ENCODE measurements at places on chromosomes 7 and 10.

- peak; percentile 32 for DNase-seq
These were observed 515 bp downstream of the BEND7 start for GRCh38 chr10:13528123-13528874.

DNA sequence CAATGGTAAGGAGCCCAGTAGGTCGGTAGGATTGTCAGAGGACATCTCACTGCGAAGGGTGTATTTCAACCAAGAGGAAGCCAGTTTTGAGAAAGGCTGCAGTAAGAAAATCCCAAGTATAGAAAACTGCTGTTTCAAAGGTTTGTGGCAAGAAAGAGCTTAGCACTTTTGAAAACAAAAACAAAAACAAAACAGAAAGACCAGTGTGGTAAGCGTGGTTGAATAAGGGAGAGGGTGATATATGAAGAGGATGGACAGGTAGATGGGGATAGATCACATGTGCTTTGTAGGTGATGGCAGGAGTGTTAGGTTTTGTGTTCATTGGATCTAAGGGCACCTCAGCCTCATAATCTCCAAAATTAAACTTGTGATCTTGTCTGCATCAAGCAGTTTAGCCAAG lies 141.6 kb upstream of the WNT16 start:
- no peak for DNase-seq

DNA sequence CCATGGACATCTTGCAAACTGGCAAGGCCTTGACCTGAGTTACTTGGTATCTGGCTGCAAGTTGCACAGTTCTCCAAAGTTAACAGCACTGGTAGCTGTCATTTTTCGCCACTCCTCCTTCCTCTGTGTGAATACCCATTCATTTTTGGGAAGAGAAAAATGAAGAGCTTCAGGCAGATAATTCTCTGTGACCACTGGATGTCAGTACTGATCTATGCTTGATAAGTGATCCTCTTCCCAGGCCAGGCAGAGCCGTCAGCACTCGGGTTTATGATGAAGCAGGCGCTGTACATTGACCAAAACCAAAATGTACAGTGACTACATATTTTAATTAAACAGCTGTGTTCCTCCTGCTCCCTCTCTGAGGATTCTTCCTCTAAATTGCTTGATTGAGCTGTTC lies 55.9 kb upstream of the PDZD8 start:
- DNase-seq, result peak; percentile 25

DNA sequence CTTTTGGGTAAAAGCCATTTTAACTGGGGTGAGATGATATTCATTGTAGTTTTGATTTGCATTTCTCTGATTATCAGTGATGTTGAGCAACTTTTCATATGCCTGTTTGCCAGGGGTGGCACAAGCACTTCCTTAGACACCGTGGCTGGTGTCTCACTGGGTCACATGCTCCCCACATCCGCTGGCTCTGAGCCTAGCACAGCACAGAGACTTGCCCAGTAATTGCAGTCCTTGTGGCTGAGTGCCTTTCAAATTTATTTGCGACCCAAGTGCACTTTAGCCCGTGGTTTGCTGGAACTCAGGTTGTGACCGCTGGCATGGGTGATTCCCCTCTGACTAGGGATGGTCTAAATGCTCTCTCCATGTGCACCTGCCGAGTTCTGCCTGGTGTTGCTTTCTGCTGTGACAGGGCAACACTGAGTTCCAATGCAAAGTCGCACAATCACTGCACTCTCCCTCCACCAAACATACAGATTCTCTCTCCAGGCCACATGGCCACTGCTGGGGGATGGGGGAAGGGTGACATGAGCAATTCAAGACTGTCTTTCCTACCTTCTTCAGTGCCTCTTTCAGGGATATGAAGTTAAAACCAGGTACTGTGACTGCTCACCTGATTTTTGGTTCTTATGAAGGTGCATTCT lies 66.5 kb downstream of the ZNF277 start:
- DNase-seq, result no peak

DNA sequence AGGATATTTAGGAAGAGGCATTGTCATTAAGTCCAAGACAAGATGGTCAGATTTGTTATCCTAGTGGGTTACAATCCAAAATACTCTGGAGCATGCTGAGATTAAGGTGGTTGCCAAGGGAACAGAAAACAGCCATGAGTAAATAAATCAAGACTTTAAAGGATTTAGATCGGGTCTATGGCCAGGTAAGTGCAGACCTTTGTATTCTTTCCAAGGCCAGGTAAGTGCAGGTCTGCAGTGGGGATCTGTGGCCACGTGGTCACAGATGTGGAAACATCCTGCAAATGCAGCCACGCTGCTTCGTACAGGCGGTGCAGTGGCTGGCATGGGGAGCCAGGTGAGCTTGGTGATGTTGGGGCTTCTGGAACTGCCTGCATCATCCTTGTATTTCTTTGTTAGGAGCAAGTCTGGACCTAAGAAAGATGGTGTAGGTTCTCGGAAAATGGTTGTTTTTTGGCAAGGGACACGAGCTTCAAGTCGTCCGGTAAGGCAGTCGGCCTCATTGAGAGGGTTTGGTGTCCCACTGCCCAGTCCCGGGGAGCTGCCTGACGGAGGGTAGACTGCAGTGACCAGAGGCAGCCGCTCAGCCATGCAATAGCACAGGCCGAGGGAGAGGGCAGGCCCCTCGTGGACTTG lies 21.8 kb downstream of the ZNF775 start:
- no peak for DNase-seq

- no peak for DNase-seq
These were observed 19.8 kb downstream of the DNAJB12 start for GRCh38 chr10:72334825-72335393.

DNA sequence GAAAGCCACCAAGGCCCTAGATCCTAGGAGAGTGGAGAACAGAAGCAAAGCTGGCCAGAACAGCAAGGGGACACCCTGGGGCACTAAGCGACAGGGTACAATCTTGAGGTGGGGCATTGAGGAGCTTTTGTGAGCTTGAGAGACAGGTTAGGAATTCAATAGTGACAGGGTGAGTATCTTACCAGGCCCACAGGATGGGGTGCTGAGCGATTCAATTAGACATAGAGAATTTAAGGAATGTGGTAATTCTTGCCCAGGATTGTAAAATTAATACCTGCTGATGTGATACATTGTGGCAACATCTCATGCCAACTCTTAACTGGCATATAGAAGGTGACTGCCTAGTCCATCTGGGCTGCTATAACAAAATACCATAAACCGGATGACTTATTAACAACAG lies 14.0 kb downstream of the RBP3 start:
- no peak for DNase-seq

- DNase-seq, result no peak
These were observed 162.4 kb downstream of the AGMO start for GRCh38 chr7:15399441-15399840.

- no peak for DNase-seq
These were observed 17.5 kb upstream of the TSPAN14 start for GRCh38 chr10:80436446-80437098.

DNA sequence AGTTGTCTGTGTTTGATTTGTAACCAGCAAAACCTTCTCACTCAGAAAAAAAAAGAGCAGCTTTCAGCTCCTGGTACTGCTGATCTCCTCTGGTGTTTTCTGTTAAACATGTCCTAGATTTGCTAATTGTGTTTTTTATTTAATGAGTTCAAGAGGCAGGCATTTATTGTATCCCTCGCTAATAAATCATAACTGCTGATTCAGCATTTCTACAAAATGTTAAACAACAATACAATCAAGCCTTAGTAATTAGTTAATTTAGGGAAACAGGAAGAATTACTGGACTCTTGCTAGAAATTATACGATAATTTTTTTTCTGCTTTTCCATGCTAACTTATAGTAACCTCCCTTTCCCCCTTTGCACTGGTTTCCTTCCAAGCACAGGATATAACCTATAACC lies 66.8 kb upstream of the NRP1 start:
- no peak for DNase-seq

DNA sequence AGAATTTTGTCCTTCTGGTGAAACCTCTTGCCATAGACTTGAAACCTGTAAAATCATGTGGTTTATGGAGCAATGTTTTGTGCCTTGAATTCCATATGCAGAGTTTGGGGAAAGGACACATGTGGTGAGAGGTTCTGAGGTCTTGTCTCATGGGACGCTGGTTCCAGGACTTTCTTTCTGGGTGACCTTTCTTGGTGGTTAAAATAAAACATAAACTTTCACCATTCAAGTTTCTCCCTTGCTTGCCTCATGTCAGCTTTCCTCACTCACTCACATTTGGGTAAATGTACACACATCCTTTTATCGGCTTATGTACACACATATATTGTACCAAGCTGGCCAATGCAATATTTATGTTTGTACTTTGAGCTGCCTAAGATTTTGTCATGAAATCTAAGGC lies 144.9 kb upstream of the CELF2 start:
- DNase-seq, result no peak

- DNase-seq, result no peak
These were observed 1036.8 kb upstream of the POT1 start for GRCh38 chr7:125966278-125967048.

GRCh38 chr10:103417601-103418000 lies 21.2 kb downstream of the PDCD11 start:
- no peak for DNase-seq

DNA sequence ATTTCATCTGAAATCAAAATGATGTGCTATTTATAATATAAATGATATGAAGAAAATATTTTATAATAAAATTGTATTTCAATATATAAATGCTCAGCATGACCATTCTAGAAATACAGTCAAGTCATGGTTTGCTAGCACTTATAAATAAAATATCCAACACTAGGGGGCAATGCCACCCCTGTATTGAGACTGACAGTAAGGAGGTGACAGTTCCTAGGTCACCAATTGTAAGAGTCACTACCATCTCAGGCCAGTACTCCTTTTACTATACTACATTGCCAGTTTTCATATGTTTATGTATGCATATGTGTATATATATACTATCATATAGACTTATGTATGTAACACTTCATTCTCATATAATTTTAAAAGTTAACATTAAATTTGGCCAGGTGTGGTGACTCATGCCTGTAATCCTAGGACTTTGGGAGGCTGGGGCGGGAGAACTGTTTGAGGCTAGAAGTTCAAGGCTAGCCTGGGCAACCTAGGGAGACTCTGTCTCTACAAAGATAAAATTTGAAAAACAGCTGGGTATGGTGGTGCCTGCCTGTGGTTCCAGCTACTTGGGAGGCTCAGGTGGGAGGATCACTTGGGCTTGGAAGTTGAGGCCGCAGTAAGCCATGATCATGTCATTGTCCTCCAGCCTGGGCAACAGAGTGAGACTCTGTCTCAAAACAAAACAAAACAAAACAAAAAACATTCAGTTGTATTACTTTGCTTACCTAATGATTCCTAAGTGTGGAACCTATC lies 2.4 kb upstream of the CNOT4 start:
- peak; percentile 93 for DNase-seq

GRCh38 chr10:92692697-92693533 lies 3.2 kb downstream of the HHEX start:
- DNase-seq, result no peak

- DNase-seq, result no peak
These were observed 3.8 kb upstream of the ADAMTS14 start for GRCh38 chr10:70668454-70668970.

DNA sequence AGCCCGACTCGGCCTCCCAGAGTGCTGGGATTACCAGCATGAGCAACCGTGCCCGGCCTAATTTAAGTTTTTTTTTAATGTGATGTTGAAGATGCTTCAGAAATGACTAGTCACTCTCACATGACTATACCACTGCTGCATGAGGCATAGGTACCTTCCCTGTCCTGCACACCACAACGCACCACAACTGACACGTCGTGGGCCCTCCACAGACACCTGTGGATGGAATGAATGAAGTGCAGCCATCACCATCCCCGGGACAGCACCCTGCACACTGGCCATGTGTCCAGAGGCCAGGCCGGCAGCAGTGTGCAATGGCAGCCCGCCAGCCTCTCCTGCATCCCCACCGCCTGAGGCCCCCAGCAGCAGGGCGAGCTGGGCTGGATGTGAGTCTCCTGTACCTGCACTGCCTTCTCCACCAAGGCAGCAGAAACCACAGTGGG lies 55.1 kb downstream of the VOPP1 start:
- no peak for DNase-seq

GRCh38 chr7:100632951-100633717 lies 8.2 kb downstream of the TFR2 start:
- DNase-seq, result peak; percentile 68

DNA sequence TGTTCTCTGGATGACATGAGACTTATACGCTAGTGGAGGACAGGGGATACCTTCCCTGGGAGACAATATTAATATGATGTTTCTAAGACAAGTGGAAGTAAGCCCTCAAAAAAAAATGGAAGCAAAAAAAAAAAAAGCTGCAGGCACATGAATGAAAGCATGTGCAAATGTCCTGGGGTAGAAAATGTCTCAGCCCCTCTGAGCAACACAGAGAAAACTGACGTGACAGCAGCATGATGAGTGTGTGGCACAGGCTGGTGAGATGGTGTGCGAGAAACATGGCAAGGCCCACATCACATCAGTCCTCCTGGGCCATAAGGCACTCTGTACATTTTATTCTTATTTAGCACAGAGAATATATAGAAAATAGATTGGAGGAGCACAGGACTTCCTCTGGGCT lies 254.7 kb upstream of the PFKP start:
- DNase-seq, result no peak

- no peak for DNase-seq
These were observed 35.3 kb upstream of the CDCA7L start for GRCh38 chr7:21980926-21981500.

GRCh38 chr10:17416442-17417211 lies 37.8 kb downstream of the ST8SIA6 start:
- no peak for DNase-seq

- DNase-seq, result no peak
These were observed 60.0 kb downstream of the POLR1F start for GRCh38 chr7:19648791-19649190.

DNA sequence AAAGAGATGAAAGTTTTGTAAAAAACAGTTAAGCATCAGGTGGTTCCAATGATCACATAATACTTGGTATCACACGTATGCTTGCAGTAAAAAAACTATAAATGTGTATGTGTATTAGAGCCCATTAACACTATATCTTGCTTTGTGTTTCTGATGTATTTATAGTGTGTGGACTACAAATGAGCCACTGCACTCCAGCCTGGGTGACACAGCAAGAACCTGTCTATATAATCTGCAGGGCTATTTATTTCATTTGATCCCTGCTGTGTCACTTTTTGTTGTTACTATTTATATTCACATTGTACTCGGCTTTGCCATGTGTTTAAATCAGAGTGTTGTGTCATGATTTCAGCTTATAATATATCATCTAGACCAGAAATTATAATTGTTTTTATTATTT lies 487.8 kb upstream of the TEX47 start:
- DNase-seq, result no peak

DNA sequence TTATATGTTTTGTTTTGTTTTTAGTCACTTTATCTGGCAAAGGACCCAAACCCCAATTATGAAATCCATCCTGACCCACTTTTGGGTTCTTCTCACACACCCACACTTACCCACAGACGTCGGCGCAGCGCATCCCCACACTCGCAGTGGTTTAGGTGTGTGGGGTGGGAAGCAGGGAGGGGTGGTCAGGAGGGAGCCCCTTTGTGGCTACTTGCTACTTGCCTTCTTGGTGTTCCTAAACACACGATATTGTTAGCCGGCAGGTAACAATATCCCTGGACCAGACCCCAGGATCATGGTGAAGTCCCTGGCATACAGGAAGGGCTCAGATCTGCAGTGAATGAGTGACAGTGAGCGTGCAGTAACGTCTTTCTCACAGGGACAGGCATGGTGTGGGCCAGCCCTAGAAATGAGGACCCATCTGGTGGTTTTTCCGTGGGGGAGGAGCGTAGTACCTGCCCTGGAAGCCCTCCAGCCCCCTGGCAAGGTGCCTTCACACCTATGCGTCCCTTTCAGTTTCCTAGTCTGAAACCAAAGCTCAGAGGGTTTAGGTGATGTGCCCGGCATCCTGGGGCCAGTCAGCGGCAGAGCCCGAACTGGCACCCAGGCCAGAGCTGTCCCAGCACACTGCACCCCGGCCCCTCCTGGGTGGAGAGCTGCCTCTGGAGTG lies 4.4 kb downstream of the SPOCK2 start:
- no peak for DNase-seq

Measured in RKO (cell line).